ENCODE measurements at places on chromosomes 7 and 10.
A peak's percentile ranks its signal among the peaks of the same experiment; 100 is the strongest.

DNA sequence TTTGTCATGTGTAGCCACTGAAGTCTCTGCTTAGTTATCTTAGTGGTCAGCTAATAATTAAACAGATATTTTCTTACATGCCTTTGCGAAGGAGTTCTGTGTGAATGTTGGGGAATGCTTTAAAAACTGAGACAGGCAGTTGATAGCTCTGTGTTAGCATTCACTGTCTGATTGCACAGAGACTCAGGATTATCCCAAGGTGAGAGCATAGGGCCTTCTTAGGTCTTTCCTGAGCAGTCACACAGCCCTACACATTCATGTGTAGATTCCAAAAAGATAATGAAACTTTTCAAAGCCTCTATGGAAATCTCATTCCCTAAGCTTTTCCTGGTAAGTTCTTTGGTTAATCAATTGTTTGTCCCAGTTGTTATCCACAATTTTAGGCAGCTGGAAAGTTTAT lies 67.7 kb downstream of the CASD1 start:
- DNase-seq, result no peak

GRCh38 chr7:44766416-44766801 lies 17.8 kb downstream of the ZMIZ2 start:
- DNase-seq, result no peak

- peak; percentile 78 for DNase-seq
These were observed 24.0 kb upstream of the ZC3HAV1 start for GRCh38 chr7:139133335-139134139.

- DNase-seq, result no peak
These were observed 15.7 kb upstream of the LAMB1 start for GRCh38 chr7:108018668-108019067.

DNA sequence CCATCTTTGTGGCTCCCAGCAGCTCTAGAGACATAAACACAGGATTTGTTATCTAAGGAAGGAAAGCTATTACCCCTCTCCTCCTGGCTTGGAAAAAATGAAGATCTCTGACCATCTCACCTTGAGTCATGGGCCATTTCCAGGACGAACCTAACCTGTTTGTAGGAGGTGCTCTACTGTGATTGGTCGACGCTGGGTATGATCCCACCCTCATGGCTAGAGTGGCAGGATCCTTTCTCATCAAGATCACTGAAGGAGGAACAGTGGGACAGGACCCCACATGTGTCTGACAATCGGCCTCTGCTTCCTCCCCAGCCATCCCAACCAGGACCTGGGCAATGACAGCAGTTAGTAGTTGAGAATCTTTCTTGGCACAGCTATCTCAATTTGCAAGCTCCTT lies 144.1 kb downstream of the EMX2 start:
- DNase-seq, result no peak

DNA sequence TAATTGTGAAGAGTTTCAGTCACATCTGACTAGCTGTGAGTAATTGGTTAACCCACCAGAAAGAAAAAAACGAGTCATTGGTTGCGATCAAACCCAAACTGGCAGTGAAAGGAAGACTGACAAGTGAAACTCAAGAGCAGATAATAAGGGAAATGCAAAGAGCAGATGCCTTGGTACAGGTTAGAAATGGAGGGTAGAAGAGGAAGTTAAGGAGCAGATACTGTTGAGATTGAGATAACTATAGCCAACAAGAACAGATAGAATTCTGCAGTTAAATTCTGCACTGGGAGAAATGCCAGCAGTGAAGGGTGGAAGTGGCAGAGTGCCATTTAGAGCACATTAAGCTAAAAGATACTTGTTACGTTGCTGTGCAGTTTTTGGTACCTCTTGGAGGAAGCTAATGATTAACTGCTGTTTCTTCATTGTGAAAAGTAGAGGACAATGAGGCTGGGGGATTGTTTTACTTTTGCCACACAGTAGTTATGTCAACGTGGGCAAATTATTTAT lies 65.8 kb downstream of the CDK13 start:
- DNase-seq, result no peak

GRCh38 chr10:13383399-13383761 lies 35.3 kb upstream of the SEPHS1 start:
- DNase-seq, result no peak

GRCh38 chr10:80154978-80155695 lies 22.6 kb downstream of the PLAC9 start:
- DNase-seq, result no peak

GRCh38 chr10:119409906-119410305 lies 132.6 kb downstream of the RGS10 start:
- no peak for DNase-seq

DNA sequence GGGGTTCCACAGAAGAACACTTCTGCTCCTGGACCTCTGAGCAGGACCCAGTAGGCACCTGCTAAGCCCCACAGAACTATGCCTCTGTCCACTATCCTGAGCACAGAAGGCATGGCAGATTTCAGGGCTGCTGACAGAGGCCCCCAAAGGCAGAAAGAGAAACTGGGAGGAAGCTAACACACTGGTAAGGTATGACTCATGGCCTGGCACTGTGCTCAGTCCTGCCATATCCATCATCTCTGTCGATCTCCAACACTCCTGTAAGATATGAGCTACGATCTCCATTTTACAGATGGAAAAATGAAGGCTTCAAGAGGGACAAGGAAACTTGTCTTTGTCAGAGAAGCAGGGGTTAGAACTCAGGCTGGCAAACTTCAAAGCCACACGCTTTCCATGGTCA lies 62.2 kb downstream of the GRID1 start:
- no peak for DNase-seq

- DNase-seq, result no peak
These were observed 46.9 kb downstream of the GALNT11 start for GRCh38 chr7:152072421-152072820.

DNA sequence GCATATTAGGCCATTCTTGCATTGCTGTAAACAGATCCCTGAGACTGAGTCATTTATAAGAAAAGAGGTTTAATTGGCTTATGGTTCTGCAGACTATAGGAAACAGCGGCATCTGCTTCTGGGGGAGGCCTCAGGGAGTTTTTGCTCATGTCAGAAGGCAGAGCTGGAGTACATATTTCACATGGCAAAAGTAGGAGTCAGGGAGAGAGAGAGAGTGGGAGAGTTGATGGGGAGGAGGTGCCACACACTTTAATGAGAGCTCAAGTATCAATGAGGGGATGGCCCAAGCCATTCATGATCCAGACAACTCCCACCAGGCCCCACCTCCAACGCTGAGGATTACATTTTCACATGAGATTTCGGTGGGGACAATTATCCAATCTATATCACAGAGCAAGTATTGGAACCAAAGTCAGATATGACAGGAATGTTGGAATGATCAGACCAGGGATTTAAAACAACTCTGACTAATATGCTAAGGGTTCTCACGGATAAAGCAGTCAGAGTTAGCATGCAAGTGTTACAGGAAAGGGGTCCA lies 795.3 kb upstream of the CELF2 start:
- no peak for DNase-seq

- DNase-seq, result no peak
These were observed 133.1 kb downstream of the NRCAM start for GRCh38 chr7:108322925-108323832.

- no peak for DNase-seq
These were observed 125.6 kb upstream of the STEAP4 start for GRCh38 chr7:88432301-88432700.

DNA sequence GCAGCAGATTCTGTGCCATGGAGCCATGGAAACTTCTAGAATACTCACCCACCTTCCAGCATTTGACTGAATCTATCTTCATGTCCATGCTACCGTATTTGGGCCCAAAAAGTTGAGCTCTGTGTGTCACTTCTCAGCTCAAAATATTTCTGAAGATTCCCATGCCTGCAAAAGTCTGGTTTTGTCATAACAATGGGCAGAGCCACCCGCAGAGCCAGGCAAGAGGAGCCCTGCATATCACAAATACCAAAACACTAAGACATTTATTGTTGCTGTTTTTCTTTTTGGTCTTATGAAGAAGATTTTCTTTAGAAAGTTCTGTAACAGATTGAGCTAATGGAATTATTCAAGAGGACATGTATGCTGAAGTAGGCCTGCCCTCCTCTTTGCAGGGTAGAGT lies 68.1 kb downstream of the PRTFDC1 start:
- DNase-seq, result no peak

DNA sequence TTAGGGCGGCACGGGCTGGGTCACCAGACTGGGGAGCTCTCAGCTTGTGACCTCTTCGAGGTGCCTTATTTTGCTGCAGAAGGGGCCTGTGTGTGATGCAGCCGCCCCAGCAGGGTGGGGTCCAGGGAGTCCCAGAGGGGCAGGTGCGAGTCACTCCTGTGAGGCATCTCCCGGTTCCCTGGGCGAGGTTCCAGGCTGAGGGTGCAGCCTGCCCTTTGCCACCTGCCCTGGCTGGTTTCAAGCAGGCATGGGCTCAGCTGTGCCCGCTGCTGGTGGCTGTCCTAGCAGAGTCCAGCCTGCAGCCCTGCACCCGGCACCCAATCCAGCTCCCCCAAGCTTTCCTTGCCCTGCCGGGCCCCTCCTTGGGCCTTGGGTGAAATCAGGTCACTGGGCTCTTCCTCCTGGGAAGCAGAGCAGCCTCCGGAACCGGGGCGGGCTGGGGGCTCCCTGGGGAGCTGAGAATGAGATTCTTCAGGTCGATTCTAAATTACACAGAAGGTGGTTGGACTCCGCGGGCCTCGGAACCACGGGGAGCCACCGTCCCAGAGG lies 64.8 kb downstream of the PWWP2B start:
- no peak for DNase-seq

GRCh38 chr7:92200791-92201190 lies 21.8 kb upstream of the LRRD1 start:
- DNase-seq, result no peak

- DNase-seq, result no peak
These were observed 76.0 kb upstream of the ADO start for GRCh38 chr10:62728479-62728878.

GRCh38 chr7:106767498-106768323 lies 97.4 kb upstream of the PIK3CG start:
- no peak for DNase-seq

DNA sequence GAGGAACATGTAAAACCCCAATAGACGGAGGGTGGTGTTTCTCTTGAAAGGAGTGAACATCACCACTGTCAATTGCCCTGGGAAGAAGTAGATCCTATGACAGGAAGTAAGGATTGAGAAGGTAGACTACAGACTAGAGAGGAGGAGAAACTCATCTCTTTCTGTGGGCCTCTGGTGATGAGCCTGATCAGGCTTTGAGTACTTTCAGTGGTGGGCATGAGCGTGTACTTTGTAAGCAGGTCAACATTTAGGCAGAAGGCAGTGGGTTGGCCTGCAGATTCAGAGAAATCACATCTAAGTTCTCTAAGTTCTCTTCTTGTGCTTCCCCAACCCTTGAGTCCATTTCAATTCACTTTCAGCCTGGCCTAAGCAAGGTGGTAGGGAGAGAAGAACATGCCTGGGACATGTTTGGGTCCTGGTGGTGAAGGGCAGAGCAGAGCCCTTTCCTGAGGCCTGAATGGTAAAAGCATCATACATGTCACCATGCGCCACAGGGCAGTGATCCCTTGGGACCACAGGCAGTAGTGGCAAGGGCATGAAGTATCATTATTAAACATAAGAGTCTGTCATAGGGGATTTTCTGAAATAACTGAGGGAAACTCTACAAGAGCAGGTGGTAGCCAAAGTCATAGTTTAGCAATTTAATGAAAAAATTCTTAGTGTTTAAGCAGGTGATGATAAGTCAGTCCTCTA lies 56.4 kb upstream of the ANKRD1 start:
- no peak for DNase-seq

All from stimulated activated CD4-positive, alpha-beta T cell treated with anti-CD3 and anti-CD28 coated beads, TNF-alpha, amount 100 ng/mL, for 24 hours (primary cell).